ENCODE measurements at places on chromosomes 16 and 17.

- DNase-seq: no peak
These were observed 9.7 kb downstream of the INPP5K start for GRCh38 chr17:1506649-1507267.

DNA sequence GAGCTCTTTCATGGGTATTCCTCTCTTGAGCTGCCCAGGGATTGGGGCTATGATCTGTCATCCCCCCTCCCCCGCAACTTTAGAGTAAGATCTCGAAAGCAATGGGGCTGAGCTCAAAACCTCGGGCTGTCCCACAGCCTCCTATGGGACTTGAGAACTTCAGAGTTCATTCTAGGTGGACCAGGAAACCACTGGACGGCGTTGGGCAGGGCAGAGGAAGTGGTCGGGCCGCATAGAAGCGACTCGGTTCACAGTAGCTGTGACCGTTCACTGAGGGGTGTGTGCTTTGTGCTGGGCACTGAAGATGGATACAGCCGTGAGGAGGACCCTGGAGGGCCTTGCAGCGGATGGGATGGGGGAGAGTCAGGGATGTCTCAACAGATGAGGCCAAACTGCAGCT, 292.0 kb downstream of the CPPED1 start:
- DNase-seq: no peak

DNA sequence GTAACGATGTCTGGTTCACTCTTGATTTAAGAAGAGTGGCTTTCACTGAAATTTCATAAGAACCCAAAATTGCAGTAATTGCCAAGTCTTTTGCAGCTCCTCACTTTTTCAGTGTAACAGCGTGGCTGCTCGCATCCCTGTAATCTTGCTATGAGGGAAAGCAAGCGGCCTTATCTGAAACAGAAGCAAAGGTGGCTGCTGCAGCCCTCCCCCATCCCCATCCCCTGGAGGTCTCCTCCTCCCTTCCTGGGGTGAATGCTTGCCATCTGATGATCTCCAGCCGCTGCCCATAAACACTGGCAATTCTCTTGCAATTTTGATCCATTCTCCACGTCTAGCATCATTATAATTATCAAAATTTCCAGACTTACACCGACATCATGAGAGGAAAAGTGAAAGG, 182.5 kb upstream of the ASIC2 start:
- no peak for DNase-seq

DNA sequence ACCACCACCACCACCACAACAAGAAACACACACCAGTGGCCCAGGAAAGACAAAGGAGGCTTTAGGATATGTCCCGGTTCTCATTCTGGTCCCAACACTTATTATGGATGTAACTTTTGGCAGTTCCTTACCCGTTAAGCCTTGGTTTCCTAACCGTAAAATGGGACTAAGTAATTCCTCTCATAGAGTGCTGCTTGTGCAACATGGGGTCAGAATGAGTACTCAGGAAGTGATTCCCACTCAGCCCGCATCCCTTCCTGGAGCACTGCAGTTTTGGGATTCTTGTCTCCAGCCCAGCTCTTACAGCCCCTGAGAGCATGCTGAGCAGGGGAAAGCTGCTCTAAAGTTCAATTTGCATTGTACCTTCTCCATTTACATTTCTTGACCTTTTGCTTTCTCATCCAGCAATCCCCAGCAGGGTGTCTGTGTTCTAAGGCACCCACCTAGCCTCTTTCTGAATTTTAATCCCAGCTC, 262.6 kb downstream of the PRKCA start:
- no peak for DNase-seq

- no peak for DNase-seq
These were observed 222.1 kb downstream of the SOX9 start for GRCh38 chr17:72342627-72343527.

DNA sequence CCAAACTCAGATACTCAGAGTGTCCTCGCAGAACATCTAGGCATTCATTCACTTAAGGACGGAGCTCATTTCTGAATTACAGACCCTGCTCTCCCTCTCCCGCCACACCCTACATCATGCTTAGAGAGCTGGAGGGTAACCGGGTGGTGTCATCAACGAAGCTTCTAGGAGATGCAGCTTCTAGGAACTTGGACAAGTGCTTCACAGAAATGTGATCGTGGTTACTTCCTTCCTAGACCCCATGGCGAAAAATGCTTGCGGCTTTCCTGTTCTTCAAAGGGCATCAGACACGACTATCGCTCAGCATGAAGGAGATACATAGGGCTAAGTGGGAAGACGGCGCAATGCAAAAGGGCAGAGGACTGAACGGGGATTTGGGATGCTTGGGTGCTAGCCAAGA, 126.8 kb downstream of the ZFHX3 start:
- DNase-seq: no peak

DNA sequence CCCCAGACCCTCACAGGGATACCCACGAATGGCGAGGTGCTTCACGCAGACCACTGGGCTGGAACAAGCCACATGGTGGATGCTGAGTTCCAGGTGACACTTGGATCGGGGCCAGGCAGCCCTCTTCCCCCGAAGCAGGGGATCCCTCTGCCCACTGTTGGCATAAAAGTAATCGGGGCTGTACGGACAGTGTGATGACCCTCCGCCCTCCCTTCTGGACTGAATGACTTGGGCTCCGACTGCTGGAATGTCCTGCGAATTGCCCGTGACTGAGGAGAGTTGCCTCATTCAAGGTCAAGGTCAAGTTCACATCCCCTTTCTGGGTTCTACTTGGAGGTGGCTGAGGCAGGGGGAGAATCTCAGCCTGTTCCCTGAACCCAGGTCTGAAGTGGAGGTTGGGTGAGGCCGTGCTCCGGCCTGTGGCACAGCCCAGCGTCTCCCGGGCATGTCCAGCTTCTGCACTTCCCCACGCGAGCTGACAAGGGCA, 28.5 kb upstream of the CREBBP start:
- no peak for DNase-seq

DNA sequence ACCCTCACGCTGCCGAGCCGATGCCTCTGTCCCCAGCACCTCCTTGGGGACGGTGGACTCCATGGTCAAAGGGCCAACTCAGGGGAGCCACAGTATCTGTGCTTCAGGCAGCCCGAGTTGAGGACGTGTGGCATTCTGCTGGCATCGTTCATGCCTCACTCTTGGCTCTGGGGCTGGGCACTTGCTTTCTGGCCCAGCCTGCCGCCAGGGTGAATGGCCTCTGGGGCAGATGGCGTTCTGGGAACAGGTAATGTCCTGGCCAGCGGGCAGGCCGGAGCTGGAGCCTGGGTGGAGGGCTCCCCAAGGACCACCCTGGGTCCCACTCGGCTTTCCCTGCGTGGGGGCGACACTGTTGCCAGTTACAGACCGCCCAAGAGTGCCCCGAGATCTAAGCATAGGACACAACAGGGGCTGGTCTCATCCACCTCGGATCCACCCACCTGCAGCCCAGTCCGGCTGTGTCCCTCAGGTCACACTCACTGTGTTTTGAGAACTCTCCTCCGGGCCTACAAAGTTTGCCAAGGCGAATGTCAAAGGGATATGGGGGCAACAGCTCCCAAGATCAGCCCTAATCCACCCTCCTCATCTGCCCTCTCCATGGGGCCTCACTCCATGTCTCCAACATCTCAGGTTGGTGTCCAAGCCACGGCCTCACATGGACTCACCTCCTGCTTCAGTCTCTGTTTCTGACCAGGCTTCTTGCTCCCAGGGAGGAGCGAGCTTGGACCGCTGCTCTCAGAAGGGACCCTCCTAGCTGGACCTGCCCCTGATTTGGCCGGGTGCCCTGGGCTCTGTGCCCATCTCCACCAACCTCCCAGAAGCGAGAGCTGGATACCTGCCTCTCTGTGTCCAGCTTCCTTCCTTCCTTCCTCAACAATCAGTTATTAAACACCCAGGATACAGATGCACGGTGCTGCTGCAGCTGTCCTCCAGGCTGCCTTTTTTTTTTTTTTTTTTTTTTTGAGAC, 60.8 kb downstream of the TMEM235 start:
- DNase-seq: no peak

DNA sequence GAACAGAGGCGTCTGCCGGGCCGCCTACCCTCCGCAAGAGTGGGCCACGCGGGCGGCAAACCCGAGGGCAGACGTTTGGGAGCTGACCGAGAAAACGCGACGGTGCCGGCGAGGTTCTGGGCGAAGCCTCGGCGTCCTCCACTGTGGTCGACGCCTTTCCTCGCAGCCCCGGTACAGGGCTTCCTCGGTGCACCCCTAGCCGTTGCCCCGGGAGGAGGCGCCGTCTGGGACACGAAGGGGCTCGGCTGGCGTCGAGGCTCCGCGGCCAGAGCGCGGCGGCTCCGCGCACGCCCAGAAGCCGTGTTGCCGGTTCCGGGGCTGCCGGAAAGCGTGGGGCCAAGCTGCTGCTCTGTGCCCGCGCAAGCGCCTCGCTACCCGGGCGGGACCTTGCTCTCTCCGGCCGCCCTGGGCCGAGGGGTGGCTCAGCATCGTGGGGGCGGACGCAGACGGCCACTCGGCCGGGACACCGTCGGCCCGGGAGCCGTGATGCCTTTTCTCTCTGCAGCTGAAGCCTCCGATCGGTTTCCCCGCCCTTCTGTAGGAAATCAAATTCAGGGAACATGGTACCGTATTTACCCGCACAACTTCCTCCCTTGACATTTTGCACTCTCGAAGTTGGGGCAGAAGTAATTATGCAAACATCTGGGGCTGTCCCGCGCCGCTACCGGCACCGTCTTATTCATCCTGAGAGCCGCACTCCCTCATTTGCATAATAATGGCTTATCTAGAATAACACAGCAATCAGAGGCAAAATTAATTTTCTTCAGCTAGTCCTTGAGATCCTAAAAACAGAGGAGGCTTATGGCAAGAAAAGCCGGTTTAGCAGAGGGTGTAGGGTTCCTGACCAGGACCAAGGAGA, 7.3 kb upstream of the CBX8 start:
- no peak for DNase-seq

- peak; percentile 24 for DNase-seq
These were observed 50.0 kb upstream of the STH start for GRCh38 chr17:45948881-45949624.

DNA sequence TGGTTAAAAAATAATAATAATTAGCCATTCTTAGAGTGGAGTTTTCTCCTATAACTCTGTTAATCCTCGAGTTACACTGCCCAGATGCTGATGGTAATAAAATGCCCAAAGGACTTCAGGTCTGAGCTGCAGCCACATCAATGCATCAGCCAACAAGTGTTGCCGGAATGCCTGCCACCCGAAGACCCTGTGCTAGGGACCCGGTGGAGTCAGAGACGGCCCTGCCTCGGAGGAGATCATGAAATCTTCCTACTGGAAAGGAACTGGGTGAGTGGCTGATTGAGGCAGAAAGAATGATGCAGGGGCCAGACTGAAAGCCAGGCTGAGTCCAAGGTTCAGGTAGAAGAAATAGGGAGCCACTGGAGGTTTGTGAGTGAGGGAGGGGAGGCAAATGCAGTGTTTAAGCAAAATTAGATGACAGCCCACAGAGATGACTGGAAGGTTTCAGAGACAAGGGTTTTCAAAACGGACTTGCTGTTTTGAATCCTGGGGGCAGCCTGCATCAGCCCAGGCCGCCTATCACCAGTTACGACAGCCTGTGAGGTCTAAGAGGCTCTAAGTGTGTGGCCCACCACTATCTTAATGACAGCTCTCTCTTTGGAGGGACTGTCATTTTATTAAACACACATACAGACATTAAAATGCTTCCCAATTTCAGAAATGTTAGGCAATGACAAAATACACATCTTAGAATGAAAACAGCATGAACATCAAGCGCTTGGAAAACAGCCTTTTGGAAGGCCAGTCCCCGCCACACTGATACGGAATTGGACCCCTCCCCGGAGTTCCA, 100.0 kb downstream of the ZNF423 start:
- DNase-seq: no peak

DNA sequence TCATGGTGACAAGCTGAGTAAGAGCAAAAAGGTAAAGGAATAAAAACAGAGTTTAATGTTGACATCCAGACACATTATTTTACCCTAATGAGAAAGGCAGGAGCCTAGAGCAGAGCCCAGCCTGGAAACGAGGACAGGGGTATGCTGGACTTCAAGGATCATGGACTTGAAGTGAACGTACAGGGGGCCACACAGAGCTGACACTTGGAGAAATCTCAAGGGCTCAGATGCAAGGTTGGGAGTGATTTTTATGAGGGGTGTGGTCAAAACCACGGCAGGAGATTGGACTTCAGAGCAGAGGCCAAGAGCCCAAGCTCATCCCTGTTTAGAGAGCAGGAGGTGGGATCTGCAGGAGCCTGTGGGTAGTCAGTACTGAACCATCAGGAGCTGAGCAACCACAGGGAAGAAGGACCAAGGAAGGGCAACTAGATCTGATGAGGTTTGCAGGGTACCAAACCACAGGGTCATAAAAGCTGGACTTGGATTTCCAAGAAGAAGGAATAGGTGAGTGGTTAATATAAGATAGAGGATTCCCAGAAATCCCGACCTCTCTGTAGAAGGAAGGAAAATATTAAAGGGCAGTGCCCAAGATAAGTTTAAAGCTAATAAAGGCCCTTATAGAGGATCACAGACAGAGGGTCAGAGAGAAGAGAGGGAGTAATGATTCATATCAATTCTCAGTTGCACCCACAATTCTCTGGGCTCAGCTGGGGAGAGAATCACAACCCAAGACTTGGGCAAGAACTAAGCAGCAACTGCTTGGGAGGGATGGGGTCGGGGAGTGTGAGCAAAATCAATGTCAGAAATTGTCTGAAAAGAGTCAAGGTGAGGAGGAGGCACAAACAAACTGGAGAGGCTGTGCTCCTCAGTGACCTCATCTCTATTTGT, 331.7 kb downstream of the SOX9 start:
- DNase-seq: no peak

GRCh38 chr17:75683583-75683982, 16.4 kb downstream of the SAP30BP start:
- DNase-seq: no peak

DNA sequence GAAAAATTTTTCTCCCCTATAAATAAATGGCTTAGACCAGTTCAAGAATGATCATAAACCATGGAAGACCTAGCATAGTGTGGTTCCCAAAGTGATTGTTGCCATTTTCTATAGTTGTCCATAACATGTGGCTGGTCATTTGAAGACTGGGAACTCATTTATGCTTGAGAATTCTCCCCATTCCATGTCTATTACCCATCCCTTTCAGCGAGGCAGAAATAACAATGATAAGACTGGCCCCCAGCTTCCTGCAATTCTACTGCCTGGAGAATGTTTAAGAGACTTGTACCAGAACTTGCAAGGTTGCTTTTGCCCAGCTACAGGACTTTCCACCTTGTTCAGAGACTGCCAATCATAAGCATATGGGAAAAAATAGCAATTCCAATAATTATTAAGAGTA, 146.5 kb upstream of the CDH11 start:
- DNase-seq: no peak

- DNase-seq: no peak
These were observed 123.5 kb downstream of the PRKCA start for GRCh38 chr17:66425756-66426396.

GRCh38 chr16:56866955-56867830, 2.2 kb downstream of the SLC12A3 start:
- DNase-seq: peak; percentile 19

All from T follicular helper cell (primary cell).